ENCODE measurements at places on chromosomes 5 and 9. TPM values are rescaled to one million over a fixed set of nuclear protein-coding genes. Genes with fewer than 3 reads are reported as not detected.

- H3K4me1 ChIP-seq = no peaks in the 10 kb centered on the region
- DNase-seq = no peak
- no peaks in the 10 kb centered on the region for H3K27me3 ChIP-seq
- no peak overlapping the region for H3K4me3 ChIP-seq
- H3K36me3 ChIP-seq = no peaks in the 10 kb centered on the region
- no peak overlapping the region for H3K27ac ChIP-seq
Observed at GRCh38 chr5:125814119-125814518, 609.1 kb upstream of the GRAMD2B start.

Gene NRG2
- total RNA-seq = 1.8 TPM

Gene SLC6A19
- not detected for total RNA-seq

- H3K4me3 ChIP-seq = no peak overlapping the region
- H3K36me3 ChIP-seq = 0 out of 2 replicates have a peak, but pooled peaks cover 6% of the 10 kb centered on the region
- H3K4me1 ChIP-seq = peaks cover 15% of the 10 kb centered on the region
- peak; percentile 46 for DNase-seq
- peak overlapping the region; percentile 73 for H3K27ac ChIP-seq
Observed at GRCh38 chr9:130128733-130129431, 43.3 kb upstream of the NCS1 start.

Gene WNT8A
- not detected for total RNA-seq

DNA sequence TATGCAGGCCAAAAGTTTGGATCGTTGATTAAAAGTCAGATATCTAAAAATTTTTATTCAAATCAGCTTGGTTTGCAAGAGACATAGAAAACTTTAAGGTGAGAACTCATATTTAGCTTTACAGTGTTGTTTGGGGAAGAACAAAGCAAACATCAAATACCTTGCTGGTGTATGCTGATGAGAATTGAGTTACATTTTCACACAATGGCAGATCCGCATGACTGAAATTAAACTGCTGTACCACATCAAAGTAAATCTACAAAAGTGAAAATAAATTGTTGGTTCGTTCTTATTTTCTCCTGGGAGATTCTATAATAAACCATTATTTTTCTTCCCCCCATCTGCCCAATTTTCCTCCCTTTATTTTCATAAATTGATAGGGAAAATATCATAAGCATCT is 198.2 kb upstream of the PCSK5 start:
- H3K4me1 ChIP-seq = no peaks in the 10 kb centered on the region
- no peak overlapping the region for H3K4me3 ChIP-seq
- DNase-seq = no peak

DNA sequence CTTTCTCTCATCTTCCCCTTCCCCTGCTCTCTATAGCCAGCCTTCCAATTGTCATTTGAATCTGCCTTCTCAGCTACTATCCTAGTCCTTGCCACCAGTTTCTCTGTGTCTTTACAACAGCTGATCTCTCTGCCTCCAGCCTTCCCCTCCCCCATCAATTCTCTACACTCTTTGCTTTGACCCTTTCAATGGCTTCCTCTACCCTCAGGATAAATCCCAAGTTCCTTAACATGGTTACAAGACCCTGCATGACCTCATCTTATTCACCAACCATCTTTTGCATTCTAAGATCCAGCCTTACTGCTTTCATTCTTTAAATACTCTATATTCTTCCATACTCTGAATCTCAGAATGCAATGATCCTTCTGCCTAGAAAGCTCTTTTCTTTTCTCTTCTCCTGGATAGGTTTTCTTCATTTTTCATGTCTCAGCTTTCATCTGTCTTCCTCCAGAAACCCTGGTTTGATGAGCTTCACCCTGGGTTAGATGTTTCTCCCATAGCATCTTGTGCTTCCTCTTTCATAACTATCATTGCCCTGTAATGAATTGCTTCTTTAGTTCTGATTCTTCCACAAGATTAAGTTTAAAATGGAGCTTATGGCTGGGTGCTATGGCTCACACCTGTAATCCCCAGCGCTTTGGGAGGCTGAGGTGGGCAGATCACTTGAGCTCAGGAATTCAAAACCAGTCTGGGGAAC is 58.6 kb upstream of the ZSWIM6 start:
- no peak overlapping the region for H3K4me3 ChIP-seq
- H3K4me1 ChIP-seq = peaks cover 10% of the 10 kb centered on the region
- no peak overlapping the region for H3K27ac ChIP-seq
- DNase-seq = no peak

Gene LAMC3
- 4.6 TPM for total RNA-seq

Gene TSLP
- not detected for total RNA-seq

Gene PHF24
- total RNA-seq = not detected

GRCh38 chr9:100216178-100216787 is 117.2 kb downstream of the INVS start:
- no peak overlapping the region for H3K4me3 ChIP-seq
- H3K4me1 ChIP-seq = no peaks in the 10 kb centered on the region
- H3K36me3 ChIP-seq = no peaks in the 10 kb centered on the region
- peak; percentile 67 for DNase-seq

GRCh38 chr9:70519912-70520724 is 105.7 kb upstream of the KLF9 start:
- H3K27ac ChIP-seq = no peak overlapping the region
- H3K4me1 ChIP-seq = no peaks in the 10 kb centered on the region
- no peaks in the 10 kb centered on the region for H3K36me3 ChIP-seq
- no peak for DNase-seq

Gene NR5A1
- not detected for total RNA-seq

Gene FOXD4L6
- not detected for total RNA-seq

DNA sequence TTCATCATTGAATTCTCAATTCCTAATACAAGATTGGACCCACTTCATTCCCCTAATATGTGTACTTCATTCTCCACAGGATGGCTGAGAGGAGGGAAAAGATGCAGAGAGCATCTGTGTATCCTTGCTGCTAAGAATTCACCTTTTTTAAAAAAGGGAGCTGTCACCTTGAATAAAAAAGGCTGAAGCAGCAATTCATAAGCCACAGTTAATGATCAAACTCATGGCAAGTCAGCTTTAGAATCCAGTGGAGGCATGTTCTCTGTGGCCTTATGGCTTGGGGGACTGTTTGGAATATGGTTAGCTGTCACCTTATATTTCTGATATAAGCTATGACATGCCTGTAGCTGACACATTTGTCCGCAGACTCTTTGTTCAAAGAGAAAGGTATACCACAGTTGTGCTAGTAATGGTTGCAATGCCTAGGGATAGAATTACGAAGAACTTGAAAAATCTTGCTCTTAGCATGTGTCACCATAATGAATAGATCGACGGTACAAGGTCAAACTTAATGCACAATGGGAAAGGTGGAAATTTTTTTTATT is 256.8 kb upstream of the TNC start:
- H3K4me1 ChIP-seq = peaks cover 24% of the 10 kb centered on the region
- no peaks in the 10 kb centered on the region for H3K27me3 ChIP-seq
- no peak overlapping the region for H3K4me3 ChIP-seq

Gene FCN2
- total RNA-seq = not detected

DNA sequence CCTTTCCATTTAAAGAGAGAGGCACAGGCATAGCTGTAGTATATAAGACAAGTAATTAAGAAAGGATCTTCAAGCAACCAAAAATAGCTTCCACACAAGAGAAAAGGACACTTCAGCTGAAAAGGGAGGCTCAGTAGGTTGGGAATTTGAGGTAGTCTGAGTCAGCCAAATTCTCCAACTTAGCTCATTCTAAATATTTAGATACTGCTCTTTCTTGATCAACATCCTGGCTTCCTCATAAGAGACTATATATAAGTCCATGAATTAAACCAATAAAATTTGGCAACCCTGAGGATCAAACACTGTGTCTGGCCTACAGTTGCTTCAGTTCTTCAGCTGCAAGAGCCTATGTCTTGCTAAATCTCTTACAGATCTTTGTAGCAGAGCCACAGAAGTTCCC is 17.8 kb downstream of the HINT1 start:
- H3K27ac ChIP-seq = no peak overlapping the region
- H3K4me3 ChIP-seq = no peak overlapping the region
- no peaks in the 10 kb centered on the region for H3K27me3 ChIP-seq
- no peak for DNase-seq

- H3K27ac ChIP-seq = no peak overlapping the region
- no peaks in the 10 kb centered on the region for H3K36me3 ChIP-seq
- no peak for DNase-seq
- no peaks in the 10 kb centered on the region for H3K27me3 ChIP-seq
- H3K4me1 ChIP-seq = no peaks in the 10 kb centered on the region
Observed at GRCh38 chr9:123232332-123232731, 36.1 kb downstream of the STRBP start.

DNA sequence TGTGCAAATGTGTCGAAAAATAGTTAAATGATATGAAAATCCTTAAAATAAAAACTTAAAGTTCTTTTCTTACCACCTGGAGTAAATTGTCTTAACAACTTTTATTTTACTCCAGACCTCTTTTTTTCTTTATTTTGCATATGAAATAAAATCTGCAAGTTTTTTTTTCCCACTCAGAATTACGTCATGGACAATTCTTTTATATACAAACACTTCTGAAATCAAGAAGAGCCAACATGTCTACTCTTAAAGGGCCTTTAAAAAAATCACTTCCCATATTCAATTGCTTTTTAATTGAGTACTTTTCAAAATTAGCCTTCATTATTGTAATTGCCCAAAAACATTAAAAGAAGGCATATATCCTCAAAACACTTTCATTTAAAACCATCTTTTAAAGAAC is 37.7 kb upstream of the ZFAND5 start:
- H3K27me3 ChIP-seq = no peaks in the 10 kb centered on the region
- H3K36me3 ChIP-seq = no peaks in the 10 kb centered on the region
- H3K27ac ChIP-seq = no peak overlapping the region

Gene MEIKIN
- not detected for total RNA-seq

DNA sequence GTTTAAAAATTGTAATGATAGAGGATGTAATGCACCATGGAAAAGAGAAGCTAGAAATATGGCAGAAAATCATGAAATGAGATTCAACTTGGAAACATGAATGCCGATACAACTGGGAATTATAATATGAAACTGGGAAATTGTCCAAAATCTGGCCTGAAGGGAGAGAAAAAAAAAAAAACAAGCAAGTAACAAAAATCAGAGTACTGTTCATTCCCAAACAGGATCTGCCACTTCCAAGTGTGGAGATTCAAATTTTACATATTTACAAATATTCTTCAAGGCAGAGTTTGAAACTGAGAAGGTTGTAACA is 56.6 kb upstream of the MOCS2 start:
- no peak for DNase-seq
- H3K36me3 ChIP-seq = no peaks in the 10 kb centered on the region
- no peak overlapping the region for H3K27ac ChIP-seq
- H3K27me3 ChIP-seq = no peaks in the 10 kb centered on the region
- no peak overlapping the region for H3K4me3 ChIP-seq

- H3K4me1 ChIP-seq = peaks cover 27% of the 10 kb centered on the region
- DNase-seq = peak; percentile 88
- no peaks in the 10 kb centered on the region for H3K36me3 ChIP-seq
- H3K27me3 ChIP-seq = no peaks in the 10 kb centered on the region
Observed at GRCh38 chr5:35919191-35919590, 19.2 kb downstream of the CAPSL start.

Gene CSF1R
- not detected for total RNA-seq

Gene SEMA5A
- 4.4 TPM for total RNA-seq

Gene OR13C2
- total RNA-seq = not detected

- no peak overlapping the region for H3K27ac ChIP-seq
- H3K4me3 ChIP-seq = no peak overlapping the region
- peaks cover 21% of the 10 kb centered on the region for H3K27me3 ChIP-seq
- peak; percentile 68 for DNase-seq
- H3K36me3 ChIP-seq = no peaks in the 10 kb centered on the region
Observed at GRCh38 chr5:111367115-111367514, 142.9 kb downstream of the CAMK4 start.

DNA sequence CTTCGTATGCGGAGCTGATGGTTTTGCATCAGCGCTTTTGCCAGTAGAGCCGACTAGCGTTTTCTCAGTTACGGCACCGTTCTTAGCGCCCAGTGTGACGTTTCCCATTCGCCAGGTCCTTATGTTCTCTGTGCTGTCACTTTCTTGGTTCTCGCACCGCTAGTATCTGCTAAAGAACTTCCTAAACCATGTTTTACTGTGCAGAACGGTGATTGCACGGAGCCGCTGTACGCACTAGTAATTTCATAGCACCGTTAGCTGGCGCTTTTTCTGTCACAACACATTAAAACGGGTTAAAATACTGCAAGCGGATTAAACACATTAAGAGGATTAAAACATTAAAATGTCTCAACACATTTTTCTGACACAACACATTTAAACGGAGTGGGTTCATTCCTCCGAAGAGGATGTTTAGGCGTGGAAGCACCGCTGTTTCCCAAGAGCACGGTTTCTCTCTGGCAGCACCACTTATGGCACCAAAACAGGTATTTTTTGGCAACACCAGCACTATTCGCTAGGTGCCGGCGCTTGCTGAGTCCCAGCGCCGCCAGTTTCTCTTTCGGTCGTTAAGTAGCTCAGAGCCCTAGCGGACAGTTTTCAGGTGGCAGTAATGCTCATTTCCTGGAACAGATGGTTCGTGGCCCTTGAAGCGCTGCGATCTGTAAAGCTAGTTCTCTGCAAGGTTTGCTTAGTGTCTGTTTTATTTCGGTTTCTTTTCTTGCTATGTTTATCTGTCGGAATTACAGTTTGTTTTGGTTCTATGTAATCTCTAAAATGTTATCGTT is 20.3 kb downstream of the ANXA2R start:
- peak; percentile 97 for DNase-seq
- peak overlapping the region; percentile 85 for H3K27ac ChIP-seq
- H3K4me3 ChIP-seq = peak overlapping the region; percentile 80

GRCh38 chr9:97473717-97474116 is 27.7 kb upstream of the TMOD1 start:
- no peak overlapping the region for H3K4me3 ChIP-seq
- H3K36me3 ChIP-seq = no peaks in the 10 kb centered on the region
- DNase-seq = no peak
- H3K27me3 ChIP-seq = no peaks in the 10 kb centered on the region
- H3K4me1 ChIP-seq = peaks cover 4% of the 10 kb centered on the region
- no peak overlapping the region for H3K27ac ChIP-seq

Gene TENT4A
- 39.3 TPM for total RNA-seq

DNA sequence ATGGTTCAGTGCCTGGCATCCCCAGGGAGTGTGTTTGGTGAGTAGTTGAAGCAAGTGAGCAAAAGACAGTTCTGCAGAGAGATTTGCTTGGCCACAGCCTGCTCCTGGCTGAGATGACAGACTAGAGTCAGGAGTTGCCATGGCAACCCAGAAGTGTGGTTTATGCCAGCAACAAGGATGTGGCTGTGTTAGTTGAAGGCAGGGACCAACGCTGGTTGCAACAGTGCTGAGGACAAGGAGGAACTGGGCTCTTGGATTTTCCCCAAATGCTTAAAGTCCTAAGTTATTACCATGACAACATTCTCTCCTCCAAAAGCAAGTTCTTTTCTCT is 2.7 kb downstream of the NXNL2 start:
- peak; percentile 25 for DNase-seq
- no peak overlapping the region for H3K27ac ChIP-seq

Gene MLANA
- not detected for total RNA-seq

DNA sequence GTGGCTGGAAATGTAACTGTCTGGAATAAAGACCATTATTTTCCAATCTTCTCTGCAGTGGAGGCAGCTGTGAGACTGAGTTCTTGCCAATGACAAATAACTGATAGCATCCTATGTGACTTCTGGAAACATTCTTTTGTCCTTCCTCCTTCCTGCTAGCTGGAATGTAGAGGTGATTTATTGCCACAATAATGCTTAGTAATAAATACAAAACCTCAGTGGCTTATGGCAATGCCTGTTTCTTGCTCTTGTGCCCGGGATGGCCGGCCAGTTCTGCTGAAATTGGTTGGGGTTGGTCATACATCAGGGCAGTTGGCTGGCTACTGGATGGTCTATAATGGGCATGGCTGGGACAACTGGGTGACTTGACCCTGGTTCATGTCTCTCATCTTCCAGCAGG is 12.2 kb upstream of the TEX48 start:
- H3K4me1 ChIP-seq = peaks cover 60% of the 10 kb centered on the region
- peak; percentile 70 for DNase-seq
- H3K27ac ChIP-seq = peak overlapping the region; percentile 98
- no peaks in the 10 kb centered on the region for H3K27me3 ChIP-seq

Gene CER1
- total RNA-seq = not detected
